ENCODE measurements at places on chromosomes 4 and X.
A peak's percentile ranks its signal among the peaks of the same experiment; 100 is the strongest.

DNA sequence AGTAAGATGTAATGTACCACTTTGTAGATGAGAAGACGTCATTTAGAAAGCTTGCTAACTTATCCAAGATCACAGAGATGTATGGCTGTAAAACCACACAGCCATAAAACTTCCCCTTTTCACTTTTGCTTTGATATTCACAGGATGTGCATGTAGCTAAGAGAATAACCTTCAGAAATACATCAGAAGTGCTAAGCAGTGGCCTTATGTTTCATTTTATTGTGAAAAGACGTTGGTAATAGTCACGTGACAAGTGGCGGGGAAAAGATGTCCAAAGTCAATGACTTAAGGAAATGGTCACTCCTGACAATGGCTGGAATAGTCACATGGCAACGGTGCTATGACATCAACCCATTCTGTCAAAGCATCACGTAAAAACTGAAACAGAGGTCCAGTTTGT is 12.9 kb upstream of the WDR17 start:
- DNase-seq = no peak

DNA sequence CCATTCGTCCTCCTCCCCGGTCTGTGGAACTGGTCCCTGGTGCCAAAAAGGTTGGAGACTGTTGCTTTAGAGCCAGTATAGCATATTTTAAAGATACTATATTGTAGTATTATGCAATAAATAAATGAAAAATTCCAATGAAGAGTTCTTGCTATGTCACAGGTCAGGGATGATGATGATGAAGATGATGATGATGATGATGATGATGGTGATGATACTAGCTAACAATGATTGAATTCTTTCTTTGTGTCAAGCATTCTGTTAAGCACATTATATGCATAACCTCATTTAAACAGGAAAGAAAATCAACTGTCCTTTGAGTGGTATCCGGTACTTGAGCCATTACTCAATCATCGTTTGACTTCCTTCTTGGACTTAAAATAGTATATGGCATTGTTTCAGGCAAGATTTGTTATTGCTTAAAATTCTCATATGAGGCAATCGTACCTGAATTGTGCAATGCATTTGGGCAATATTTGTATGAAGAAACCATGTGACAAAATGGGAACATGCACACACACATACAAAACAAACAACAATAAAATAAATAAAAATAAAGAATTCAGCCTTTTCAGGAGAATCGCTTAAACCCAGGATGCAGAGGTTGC is 22.8 kb upstream of the TLR2 start:
- DNase-seq = no peak

GRCh38 chr4:86592553-86593249 is 1.4 kb upstream of the PTPN13 start:
- no peak for DNase-seq

DNA sequence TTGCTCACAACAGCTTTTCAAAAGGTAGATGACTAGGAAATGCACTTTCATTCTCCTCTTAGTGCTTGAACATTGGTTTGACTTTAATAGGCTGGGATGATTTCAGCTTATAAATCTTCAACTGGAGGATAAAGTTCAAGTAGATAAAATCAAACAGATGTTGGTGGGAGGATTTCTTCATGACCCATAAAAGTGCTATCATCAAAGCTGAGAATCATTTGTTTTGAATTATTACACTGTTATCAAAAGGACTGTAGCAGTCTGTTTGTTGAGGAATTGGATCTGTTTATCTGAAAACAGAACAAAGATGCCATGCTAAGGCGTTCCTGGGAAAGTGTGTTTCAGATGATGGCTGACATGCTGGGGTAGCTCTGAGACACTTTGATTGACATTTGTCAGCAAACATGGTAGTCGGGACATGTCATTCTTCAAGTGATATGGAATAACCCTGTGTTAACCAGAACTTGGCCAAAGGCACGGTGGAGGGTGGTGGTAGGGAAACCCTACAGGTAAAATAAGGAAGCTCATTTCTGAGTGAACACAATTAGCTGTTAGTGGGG is 304.0 kb upstream of the PITX2 start:
- DNase-seq = peak; percentile 14

- DNase-seq = no peak
Measured at GRCh38 chrX:30388325-30388724, 79.1 kb upstream of the NR0B1 start.

GRCh38 chrX:40108162-40108958 is 10.6 kb upstream of the BCOR start:
- no peak for DNase-seq

DNA sequence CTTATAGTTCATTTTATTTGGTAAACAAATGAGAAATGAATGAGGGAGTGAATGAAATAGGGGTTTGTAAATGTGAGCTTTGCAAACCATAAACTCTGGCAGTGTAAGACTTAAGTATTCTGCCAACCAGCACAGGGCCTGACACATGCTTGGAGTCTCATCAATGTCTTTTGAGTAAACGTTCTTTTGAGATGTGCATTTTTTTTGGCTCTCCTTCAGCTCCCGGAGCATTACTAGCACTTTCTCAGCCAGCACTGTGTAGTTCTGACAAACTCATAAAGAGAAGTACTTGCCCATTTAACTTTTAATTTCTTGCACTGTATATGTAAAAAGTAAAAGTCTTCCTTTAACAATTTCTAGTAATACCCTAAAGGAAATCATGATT is 245.3 kb downstream of the HS3ST1 start:
- DNase-seq = no peak

- no peak for DNase-seq
Measured at GRCh38 chrX:2647627-2648026, 43.5 kb upstream of the CD99 start.

DNA sequence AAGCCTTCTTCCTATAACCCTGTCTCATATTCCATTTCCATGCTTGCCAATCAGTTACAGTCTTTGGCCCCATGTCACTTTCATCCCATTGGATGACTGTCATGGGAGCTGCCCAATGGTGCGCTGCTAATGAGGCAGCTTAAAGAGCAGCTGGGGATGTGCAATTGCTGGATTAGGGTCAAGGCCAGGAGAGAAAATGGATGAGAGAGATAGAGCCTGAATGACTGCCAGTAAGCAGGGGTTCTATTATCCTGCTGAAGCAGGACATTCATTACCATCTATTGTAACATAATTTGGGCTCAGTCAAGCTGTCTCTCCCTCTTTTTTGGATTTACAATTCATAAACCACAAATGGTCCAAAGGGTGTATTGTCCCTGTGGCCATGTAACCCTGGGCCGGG is 909.0 kb downstream of the CENPC start:
- no peak for DNase-seq

DNA sequence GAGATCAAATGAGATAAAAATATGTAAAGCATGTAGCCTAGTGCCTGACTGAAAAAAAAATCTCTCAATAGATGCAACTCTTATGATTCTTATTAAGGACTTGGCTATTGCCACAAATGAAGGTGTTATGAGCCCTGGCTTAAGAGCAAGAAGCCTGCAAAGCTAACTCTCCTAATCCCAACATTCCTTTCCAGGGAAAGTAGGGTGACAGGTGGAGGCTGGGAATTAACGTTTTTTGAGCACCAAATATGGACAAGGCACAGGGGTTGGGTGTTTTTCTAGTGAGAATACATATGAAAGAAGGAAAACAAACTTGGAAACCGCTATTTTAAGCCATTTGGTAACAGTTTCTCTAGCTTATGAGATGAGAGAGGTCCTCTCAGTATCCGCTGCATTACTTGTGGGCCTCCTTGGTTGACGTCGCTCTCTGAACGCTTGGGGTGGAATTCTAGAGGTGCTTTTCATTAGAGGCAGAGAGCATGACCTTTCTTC is 2.4 kb downstream of the RHOH start:
- no peak for DNase-seq

- no peak for DNase-seq
Measured at GRCh38 chrX:53716328-53717088, 30.0 kb upstream of the HUWE1 start.

GRCh38 chr4:163755013-163755412 is 260.5 kb downstream of the TMA16 start:
- no peak for DNase-seq

DNA sequence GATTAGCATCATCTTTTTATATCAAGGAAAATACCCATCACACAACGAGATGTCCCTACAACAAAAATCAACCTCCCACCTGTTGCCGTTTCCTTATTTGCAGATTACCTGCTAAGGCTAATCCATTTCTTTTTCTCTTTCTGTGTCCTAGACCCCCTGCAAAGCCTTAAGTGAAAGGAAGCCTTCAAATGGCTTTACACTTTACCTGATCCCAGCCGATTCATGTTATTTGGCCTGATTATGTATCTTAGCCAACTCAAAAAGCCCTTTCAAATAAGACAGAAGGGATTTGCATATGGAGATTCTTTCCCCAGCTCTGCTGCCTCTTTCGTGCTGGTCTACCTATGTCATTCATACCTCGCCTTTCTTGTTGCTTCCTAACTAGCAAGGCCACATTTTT is 14.4 kb downstream of the ABCG2 start:
- DNase-seq = no peak

GRCh38 chr4:102823897-102824296 is 3.5 kb downstream of the UBE2D3 start:
- no peak for DNase-seq

GRCh38 chr4:121510341-121510874 is 129.6 kb upstream of the QRFPR start:
- DNase-seq = no peak

DNA sequence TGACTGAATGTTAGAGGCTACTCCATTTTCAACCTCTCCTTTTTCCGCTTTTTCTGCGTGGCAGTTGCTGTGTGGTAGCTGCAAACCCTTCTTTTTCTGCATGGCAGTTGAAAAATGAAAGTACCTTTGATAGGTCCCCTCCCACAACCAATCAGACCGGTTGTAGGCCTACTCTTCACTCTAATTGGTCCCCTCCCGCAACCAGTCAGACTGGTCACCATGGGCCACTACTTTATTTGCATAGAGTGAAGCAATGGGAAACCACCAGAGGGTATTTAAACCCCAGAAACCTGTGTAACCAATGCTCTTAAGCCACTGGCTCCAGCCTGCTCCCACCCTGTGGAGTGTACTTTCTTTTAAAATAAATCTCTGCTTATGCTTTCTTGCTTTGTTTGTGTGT is 877.8 kb downstream of the FAM133A start:
- no peak for DNase-seq

DNA sequence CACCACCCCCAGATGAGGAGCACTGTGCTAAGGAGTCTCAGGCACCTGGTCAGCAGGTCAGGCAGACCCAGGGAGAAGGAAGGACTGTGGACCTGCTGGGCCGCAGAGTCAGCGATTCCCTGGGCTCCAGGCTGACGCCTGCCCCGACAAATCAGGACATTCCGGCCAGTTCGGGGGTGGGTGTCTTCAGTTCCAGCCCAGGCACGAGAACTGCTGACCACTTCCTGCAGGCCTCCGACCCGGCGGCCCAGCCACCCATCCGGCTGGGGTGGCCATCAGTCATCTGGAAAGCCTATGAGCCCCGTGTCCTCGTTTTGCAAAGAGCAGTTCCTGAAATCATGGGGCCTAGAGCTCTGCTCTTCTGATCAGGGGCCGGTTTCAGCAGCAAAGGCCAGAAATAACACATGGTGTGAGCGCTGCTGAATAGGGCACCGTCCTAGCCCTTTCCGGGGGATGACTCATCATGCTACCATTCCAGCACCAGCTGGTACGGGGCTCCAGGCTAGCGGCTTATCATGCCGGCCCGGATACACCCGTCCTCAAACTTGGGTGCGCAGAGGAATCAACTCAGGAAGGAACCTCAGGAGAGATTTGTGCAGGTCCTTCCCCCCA is 7.8 kb upstream of the SH3TC1 start:
- no peak for DNase-seq

GRCh38 chr4:166839615-166840251 is 394.6 kb downstream of the SPOCK3 start:
- no peak for DNase-seq

DNA sequence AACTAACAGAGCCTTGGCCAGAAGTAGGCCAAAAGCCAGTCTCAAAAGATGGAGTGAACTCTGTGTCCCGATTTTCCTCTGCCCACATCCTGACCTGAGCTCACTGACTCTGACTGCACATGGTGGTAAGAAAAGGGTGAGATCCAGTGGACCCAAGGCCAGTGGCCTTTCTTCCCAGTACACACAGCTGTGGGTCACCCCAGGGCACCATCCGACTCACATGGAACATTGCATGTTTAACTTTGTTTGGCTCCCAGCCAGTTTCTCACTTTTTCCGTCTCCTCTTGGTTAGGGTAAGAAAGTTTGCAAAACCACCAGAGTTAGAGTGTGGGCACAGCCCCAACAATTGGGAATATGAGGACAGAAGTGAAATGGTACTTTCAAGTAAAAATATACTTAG is 69.8 kb downstream of the GAB1 start:
- no peak for DNase-seq

DNA sequence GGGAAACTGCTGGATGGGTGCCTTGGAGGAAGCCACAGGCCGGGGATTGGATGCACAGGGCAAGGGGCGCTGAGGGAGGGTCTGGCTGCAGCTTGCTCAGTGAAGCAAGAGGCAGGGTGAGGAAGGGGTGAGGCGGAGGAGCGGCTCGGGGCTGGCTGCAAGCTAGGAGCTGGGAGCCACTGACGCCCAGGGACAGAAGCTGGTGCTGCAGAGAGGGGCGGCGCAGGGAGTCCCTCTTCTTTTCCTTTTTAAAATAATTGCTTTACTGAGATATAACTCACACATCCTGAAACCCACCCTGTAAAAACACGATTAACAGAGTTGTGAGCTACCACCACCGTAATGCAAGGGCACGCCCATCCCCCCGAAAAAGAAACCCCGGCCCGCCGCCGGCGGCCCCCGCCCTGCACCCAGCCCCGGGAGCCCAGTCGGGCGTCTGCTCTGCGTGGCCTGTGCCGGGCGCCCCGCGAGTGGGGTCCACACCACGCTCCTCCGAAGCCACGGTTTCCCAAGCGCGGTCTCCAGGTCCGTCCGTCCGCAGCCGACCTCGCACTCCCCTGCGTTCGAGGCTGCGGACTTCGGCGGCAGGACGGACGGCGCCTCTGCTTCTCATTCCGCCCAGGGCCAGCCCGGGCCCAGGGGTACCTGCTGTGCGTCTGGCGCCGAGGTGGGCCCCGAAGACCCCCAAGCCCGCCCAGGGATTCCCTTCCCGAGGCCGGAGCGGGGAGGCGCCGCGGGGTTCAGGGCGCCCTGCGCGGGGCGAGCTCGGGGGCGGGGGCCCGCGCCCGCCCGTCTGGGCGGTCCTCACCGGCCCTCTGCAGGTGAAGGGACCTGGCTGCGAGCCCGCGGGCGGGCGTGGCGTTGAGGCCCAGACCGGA is 866 bp upstream of the UVSSA start:
- no peak for DNase-seq

GRCh38 chr4:153243468-153243867 is 39.2 kb downstream of the TRIM2 start:
- DNase-seq = no peak

- DNase-seq = no peak
Measured at GRCh38 chrX:12327836-12328235, 189.6 kb downstream of the FRMPD4 start.

- DNase-seq = no peak
Measured at GRCh38 chr4:1404573-1405253, 1.5 kb downstream of the NKX1-1 start.

- DNase-seq = no peak
Measured at GRCh38 chrX:133444196-133444595, 28.9 kb upstream of the GPC4 start.

Data from BJ (cell line).